ENCODE measurements at places on chromosomes 4 and X.

DNA sequence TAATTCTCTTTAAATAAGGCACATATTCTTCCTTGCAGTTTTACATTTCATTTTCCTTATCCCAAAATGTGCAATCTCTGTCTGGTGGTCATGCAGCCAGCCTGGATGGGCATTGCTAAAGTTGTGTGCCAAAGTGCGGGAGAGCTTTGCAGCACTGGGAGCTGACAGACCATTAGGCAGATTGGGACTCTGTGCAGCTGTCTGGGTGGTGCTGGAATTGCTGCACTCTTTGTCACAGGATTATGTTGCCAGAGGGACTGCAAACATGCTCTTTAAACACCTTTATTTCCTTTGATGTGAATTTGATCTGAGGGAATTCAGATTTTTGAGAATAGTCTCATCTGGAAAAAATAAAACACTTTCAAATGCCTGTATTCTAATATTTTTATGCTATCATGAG, 956.2 kb upstream of the DIAPH2 start:
- no peak for DNase-seq

DNA sequence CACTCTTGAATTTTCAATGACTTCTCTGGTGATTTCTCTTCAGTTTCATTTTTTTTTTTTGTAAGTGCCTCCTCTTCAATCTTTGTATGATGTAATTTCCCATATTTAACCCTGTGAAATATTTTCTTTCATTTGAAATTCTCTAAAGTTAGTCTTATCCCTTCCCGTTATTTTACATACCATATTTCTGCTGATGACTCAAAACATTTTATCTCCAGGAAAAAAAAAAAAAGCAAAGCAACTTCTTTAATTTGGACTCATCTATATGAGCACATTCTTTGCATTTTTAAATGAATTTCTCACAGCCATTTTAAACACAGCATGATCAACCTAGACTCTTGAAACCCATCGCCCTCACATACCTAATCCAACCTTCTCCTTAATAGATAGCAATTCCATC, 1831.4 kb downstream of the ARAP2 start:
- no peak for DNase-seq

- DNase-seq: no peak
Observed at GRCh38 chr4:142416711-142417275, 429.3 kb downstream of the INPP4B start.

DNA sequence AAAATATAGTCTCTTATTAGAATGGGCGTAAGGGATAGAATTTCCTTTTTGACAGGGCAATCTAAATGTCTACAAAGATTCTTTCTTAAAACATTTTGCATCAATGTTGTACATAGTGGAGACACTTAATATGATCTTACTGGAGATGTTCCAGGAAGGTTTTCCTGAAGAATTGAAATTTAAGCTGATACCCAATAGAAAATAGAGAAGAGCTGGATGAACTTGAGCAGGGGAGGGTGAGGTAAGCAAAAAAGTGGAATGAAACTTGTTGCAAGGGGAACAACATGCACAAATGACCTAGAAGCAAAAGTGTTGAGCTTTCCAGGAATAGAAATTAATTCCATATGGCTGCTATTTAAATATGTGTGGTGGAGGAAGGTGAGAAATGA, 19.7 kb downstream of the SLAIN2 start:
- DNase-seq: no peak

DNA sequence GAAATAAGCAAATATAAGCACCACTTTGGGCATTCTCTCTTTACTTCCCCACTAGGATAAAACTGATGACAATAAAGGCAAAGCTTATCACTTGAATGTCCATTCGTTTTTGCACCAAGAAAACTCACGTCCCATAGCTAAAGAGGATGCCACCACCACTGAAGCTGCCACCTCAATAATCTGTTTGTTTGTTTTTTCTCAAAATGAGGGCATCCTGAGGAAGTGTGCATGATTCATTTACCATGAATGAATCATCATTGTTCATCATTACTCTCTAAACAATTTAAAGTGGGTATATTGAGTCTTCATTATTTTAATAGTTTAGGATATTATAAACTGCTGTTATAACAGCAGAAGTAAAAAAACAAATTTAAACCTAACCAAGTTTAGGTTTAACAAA, 168.2 kb downstream of the DCTD start:
- DNase-seq: no peak

Data from iPS-NIHi11 (cell line).